ENCODE measurements at places on chromosomes 12 and 14. TPM values are rescaled to one million over a fixed set of nuclear protein-coding genes. Genes with fewer than 3 reads are reported as not detected.

The CD163L1 gene
- total RNA-seq, result 1.1 TPM

The KLRK1 gene
- total RNA-seq, result not detected

The PMCH gene
- total RNA-seq, result not detected

- no peak for DNase-seq
Observed at GRCh38 chr12:78534311-78534710, 330.3 kb upstream of the SYT1 start.

- DNase-seq, result no peak
Observed at GRCh38 chr14:77151245-77151644, 9.7 kb upstream of the ZDHHC22 start.

DNA sequence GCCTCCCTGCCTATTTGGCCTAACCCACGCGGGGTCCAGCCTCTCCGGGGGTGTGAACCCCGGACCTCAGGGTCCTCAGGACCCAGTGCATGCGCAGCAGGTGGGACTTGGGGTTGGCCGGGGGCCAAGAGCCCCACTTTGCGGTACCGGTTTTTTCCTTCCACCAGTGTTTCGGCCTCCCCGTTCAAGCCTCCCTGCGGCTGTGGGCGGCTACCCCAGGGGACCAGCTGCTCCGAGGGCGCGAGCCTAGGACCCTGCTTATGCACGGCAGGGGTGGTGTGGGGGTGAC, 327.3 kb downstream of the ALG10 start:
- no peak for DNase-seq

The GALNT6 gene
- total RNA-seq, result 3.7 TPM

The SYNE3 gene
- 0.44 TPM for total RNA-seq

DNA sequence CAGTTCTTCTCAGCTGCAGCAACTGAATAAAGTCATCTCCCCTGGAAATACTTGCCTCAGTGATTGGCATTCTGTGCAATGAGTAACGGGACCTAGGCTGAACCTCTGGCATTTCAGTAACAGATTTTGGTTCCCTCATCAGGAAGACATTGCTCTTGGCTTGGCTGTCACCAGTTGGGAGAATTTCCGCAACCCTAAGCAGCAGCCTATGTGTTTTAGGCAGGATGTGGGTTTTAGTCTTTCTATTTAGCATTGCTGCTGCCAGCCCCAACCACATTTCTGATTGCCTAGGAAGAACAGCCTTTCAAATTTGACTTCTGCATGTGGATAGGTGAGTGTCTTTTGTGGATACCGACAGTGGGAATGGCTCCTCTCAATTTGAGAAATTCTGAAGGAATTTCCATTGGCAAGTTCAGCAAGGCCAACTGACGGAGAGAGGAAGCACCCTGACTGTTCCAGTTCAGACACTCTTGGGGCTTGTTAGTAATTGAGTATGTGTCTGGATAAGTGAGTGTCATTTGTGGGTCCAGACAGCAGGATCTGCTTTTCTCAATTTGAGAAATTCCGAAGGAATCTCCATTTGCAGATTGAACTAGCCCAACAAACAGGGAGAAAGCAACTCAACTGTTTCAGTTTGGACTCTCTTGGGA, 19.0 kb upstream of the CLEC2A start:
- DNase-seq, result no peak

The USP44 gene
- 13.3 TPM for total RNA-seq

DNA sequence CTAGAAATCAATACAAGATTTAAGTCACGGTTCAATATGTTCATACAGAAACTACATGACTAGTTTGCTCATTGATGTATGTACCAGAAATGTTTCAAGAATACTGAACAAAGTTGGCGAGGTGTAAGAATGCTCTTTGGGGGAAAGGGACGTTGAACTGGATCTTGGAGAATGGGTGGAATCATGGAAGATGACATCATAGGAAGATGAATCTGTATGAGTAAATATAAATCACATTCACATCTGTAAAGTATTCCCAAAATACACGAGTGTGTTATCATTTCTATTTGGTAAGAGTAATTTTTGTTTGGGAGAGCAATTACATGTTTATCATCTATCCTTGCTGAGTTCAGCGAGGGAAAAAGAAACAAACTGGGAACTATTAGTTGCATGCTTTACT, 162.2 kb upstream of the TMTC1 start:
- no peak for DNase-seq

The ANKRD33 gene
- total RNA-seq, result 0.14 TPM

- DNase-seq, result no peak
Observed at GRCh38 chr12:76083246-76083903, 1.1 kb downstream of the NAP1L1 start.

DNA sequence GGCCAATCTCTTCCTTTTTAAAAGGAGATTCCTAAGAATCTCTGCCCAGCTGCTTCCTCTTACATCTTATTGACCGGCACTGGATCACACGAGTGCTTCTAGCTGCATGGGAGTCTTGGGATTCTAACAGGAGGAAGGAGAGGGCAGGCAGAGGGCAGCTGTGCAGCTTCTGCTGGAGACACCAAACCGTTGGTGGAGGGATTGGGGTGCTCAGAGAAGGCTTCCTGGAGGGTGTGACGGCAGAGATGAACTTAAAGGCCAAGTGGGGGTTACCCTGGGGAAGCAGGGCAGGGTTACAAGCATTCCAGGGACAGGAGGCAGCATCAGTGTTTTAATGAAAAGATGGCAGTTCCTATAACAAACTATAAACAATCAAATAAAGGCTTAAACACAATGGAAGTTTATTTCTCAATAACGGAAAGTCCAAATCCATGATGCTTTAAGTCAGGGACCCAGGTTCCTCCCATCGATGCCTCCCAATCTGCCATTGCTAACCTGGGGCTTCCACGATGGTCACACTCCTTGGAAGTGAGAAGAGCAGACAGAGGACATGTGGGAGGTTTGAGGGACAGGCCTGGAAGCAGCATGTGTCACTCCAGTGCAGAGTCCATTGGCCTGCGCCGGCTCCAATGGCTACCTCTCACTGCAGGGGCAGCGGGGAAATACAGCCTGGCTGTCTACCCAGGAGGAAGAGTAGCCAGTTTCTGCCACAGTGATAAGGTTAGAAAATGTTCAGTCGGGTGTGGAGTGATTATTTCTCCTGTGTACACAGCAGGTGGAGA, 53.1 kb upstream of the DDX11 start:
- no peak for DNase-seq

The RNFT2 gene
- total RNA-seq, result 32.1 TPM

DNA sequence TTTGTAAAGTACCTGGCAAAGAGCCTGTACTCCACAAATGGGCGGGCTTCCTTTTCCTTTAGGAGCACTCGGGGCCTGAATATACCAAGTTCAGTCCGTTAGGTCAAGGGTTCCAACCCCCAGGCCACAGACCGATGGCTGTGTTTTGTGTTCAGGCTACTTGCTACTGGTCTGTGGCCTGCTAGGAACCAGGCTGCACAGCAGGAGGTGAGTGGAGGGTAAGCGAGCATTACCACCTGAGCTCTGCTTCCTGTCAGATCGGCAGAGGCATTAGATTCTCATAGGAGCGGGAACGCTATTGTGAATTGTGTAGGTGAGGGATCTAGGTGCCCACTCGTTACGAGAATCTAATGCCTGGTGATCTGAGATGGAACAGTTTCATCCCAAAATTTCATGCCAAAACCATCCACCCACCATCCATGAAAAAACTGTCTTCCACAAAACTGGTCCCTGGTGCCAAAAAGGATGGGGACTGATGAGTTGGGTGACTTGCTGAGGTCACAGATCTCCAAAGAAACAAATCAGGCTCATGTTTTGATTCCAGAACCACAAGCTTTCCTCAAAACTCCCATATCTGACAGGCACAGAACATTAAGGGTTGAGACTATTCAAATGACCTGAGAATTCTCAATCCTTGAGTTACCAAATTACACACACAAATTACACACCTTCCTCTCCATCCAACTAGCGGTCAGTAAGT, 4.2 kb downstream of the CSRP2 start:
- DNase-seq, result no peak

The KLRB1 gene
- not detected for total RNA-seq

The GPR137C gene
- total RNA-seq, result 10.1 TPM

DNA sequence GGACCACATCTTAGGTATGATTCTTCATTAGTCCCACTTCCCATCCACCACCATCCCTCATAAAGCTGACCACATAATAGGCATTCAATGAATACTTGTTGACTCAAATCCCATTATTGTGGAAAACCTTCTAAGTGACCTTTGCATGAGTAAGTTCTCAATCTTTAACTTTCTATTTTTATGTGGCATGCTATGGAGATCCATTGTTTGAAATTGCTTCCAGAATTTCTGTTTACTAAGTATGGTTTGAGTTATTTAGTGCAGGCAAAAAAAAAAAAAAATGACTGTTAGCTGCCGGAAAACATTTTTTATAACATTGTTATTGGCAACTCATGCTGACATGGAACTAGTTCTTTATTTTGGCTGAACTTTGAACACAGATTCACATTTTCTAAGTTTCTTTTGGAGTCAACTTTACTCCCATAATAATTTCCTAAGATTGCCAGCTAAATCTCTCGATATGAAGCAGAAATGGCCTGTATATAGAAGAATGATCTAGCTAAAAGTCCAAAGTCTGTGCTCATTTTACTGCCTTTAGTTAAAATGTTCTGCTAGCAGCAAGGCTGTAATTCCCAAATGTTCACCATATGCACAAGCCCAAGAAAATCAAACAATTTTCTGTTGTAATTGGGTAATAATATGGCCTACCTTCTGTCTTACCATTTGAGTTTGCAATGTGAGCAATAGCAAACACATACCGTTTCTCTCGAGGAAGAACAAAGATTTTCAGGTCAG, 77.9 kb downstream of the PTGER2 start:
- DNase-seq, result no peak

- no peak for DNase-seq
Observed at GRCh38 chr12:106739318-106739717, 35.2 kb upstream of the RIC8B start.

The SERPINA3 gene
- total RNA-seq, result 8.0 TPM

GRCh38 chr14:66432334-66432733, 53.8 kb upstream of the CCDC196 start:
- DNase-seq, result no peak

The LHX5 gene
- total RNA-seq, result 0.41 TPM

The BICDL1 gene
- 11.7 TPM for total RNA-seq

The ADAMTS20 gene
- 0.33 TPM for total RNA-seq

The KITLG gene
- total RNA-seq, result 9.1 TPM

- no peak for DNase-seq
Observed at GRCh38 chr14:96191353-96191752, 13.3 kb upstream of the BDKRB2 start.
